ENCODE measurements at places on chromosomes 1 and 21.
A peak's percentile ranks its signal among the peaks of the same experiment; 100 is the strongest.

- no peak for DNase-seq
These were observed 481.4 kb upstream of the CAMK1G start for GRCh38 chr1:209102120-209102519.

DNA sequence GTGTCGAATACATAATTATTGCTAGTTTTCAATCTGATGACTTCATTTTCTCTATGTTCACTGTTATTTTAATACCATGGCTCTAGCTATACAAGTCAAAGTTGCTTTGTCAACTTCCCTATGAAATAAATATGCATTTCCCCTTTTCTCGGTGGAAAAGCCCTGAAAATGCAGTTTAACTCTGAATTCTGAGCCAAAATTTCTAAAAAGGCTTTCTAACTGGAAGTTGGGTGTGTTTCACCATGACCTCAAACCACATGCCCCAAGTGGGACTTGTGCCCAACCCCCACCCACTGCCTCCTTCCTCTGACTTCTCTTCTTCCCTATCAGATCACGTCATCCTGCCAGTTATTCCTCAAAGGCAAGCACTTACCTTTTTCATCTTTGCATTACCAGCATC, 8.9 kb downstream of the MKNK1 start:
- DNase-seq = no peak

DNA sequence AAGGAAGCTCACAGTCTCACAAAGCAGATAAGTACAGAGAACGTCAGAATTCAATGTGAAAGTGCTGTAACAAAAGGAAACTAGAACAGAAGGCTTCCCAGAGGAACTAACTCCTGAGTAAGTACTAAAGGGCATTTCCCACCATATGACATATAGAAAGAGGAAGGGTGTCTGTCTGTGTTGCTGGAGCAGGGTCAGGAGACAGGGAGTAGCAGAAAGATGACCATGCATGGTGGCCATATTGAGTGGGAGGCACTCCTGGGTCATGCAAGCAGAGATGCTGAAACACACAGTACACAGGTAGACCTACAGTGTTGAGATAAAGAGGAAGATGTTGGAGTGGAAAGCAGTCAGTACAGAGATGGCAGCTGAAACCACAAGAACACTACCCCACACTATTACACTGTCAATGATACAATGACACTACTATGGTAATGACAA, 47.3 kb downstream of the SLC25A24 start:
- no peak for DNase-seq

DNA sequence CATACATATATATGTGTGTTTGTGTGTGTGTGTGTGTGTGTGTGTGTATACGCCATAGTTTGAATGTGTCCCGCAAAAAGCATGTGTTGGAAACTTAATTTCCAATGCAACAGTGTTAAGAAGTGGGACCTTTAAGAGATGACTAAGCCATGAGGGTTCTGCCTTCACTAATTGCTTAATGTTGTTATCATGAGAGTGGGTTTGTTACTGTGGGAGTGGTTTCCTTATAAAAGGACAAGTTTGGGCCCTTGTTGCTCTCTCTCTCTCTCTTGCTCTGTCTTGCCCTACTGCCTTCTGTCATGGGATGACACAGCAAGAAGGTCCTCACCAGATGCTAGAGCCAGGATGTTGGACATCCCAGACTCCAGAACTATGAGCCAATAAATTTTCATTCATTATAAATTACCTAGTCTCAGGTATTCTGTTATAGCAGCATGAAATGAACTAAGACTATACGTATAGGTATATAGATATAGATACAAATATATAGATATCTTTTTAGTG, 103.8 kb upstream of the ZC3H11B start:
- DNase-seq = no peak

GRCh38 chr1:48309564-48310082, 87.1 kb downstream of the SLC5A9 start:
- DNase-seq = no peak

DNA sequence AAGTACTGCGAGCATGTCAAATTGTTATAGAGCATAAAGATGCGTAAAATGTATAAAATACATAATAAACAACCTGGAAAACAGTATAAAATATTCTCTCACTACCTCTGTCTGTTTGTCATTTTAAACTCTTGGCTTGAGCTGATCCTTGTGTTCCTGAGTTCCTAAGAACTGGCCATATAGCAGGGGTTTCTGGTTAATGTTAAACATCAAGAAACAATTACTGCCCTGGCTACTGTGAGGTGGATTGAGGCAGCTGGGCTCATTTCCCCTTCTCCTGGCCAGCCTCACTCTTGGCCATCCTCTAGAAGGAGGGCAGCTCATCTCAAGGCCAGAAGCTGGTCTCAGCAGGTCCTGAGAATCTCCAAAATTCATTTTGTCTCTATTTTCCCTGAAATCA, 297.3 kb upstream of the USP24 start:
- DNase-seq = no peak

GRCh38 chr1:48061162-48062136, 64.3 kb upstream of the TRABD2B start:
- peak; percentile 11 for DNase-seq

DNA sequence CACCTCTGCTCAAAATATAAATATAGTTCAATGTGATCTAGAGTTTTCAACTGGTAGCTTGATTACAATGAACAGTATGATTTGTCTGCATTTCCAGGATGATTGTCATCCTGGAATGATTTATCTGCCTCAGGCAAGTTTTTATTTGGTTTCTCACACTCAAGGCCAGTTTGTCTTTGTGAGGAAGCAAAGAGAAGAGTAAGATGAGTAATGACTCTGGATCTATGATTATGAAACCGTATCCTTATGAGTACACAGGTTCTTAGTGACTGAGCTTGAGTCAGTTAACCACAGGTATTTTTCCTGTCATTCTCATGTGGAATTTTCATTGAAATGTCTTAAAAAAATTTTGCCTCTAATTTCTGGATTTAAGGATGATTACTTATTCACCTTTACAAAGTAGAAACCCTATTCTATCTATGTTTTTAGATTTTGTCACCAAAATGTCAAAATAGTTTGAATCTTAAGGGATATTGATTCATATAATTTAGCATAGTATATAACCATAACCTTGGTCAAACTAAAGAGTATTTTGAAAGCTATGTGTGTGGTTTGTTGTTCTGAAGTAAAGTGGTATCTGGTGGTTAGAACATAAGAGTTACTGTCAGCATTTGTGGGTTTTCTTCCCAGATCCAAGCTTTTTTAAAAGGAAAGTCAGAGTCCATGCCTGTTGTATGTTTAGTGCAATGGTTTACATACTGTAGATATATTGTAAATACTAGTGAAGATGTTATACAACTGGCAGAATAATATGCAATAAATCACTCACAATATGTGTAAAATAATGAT, 145.0 kb downstream of the RASAL2 start:
- no peak for DNase-seq

DNA sequence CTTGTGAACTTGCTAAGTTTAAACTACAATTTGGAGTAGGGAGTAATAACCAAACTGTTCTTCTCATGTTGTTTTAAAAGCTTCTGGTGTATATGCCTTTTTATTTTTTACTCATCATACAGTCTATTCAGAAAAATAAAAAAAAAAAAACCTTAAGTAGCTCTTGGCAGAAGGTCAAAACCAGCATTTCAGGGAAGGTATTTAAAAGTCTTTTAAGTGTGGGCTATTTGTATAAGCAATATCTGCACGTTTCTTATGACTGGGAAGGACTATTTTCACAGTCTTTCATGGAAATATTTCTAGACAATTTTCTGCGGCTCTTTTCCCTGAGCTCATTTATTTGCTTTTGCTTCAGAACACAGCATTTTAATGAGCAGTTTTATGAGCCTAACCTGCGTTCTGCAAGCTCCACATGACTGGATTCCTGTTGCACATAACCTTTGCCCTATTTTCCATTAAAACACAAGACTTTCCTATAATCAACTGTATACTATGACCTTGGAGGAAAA, 60.9 kb upstream of the C1orf105 start:
- DNase-seq = no peak

DNA sequence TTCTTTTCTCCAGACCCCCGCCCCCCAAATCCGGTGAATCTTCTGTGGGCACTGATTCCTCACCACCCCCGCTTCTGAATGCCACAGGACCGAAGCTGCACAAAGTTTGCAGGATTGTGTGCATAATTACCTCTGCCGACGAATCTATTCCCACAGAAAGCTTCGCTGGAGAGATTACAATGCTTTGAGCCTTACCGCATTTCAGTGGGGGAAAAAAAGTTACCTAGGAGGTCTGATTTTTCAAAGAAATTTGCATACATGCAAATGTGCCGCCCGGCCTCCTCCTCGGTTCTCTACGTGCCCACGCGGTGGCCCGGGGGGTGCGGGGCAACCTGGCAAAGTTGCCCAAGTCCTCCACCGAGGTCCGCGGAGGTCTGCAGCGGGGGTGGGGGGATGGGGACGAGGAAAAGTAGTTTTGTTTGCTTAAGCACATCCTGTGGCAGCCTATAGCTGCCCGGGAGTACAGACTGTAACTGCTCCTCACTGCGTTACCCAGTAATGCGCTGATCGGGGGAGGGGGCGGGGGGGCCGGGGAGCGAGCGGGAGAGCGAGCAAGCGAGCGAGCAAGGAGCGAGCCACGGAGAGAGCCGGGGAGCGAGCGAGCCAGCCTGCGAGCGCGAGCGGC, 563 bp upstream of the NFIA start:
- DNase-seq = peak; percentile 48

DNA sequence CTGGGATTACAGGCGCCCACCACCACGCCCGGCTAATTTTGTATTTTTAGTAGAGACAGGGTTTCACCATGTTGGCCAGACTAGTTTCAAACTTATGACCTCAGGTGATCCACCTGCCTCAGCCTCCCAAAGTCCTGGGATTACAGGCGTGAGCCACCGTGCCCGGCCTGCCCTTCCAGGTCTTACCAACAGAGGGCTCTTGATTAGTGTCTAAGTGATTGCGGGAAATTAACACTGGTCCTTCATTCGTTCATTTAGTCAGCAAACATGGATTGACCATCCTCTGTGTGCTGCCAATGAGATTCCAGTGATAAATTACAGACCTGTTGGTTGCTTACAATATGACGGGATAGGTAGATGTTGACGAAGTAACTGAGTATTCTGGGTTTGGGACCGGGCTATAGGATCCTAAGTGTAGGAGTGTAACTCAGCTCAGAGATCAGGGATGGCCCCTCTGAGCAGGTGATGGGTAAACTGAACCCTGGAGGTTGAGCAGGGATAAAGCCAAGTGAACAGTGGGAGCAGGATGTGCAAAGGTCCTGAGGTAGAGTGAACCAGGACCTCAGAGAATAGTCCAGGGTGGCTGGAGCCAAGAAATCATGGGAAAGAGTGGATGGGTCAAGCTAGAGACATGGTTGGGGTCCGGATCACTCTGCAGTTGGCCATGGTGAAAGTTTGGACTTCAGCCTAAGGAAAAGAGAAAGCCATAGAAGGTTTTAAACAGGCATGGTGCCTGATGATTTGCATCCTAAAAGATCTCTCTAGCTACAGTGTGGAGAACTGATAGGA, 171.2 kb downstream of the KAZN start:
- DNase-seq = no peak

DNA sequence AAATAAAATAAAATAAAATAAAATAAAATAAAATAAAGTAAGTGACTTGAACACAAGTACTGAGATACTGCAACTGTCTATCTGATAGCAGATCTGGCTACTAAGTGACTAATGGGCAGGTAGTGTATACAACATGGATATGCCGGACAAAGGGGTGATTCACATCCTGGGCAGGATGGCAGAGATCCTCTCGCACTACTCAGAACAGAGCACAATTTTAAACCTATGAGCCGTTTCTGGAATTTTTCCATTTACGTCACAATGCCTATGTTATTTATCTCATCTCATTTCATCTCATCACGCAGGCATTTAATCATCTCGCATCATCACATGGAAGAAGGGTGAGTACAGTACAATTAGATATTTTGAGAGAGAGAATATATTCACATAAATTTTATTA, 233.3 kb upstream of the COA6 start:
- DNase-seq = no peak

GRCh38 chr1:241412646-241413045, 55.6 kb upstream of the RGS7 start:
- no peak for DNase-seq

GRCh38 chr1:70990469-70991253, 57.0 kb downstream of the PTGER3 start:
- DNase-seq = no peak

DNA sequence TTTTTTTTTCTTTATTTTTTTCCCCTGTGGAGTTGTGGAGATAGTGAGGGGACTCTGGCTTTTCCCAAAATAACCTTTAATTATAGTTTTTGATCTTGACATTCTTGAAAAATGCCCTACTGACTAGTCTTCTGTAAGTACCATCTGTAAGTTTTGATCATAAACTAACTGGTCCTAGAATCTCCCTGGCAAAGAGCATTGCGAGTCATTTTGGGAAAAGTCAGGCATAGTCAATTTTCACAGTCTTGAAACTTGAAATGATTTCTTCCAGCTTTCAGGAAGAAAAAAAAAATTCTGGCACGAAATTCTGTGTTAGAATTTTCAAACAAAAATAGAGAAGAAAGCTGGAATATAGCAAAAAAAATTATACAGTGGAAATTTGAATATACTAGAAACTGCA, 181.2 kb upstream of the SNX7 start:
- no peak for DNase-seq

- DNase-seq = no peak
These were observed 3.1 kb downstream of the OLIG2 start for GRCh38 chr21:33028773-33029384.

DNA sequence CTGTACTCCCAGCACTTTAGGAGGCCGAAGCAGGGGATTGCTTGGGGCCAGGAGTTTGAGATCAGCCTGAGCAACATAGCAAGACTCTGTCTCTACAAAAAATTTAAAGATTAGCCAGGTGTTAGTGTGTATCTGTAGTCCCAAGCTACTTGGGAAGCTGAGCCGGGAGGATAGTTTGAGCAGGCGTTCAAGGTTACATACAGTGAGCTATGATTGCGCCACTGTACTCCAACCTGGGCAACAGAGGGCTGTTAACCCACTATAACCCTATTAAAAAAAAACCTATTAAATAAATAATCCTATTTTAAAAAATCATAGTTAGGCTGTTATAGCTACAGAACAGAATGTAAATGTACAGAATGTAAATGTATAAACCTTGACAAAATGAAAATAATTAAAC, 2.2 kb downstream of the MIS18A start:
- DNase-seq = no peak

DNA sequence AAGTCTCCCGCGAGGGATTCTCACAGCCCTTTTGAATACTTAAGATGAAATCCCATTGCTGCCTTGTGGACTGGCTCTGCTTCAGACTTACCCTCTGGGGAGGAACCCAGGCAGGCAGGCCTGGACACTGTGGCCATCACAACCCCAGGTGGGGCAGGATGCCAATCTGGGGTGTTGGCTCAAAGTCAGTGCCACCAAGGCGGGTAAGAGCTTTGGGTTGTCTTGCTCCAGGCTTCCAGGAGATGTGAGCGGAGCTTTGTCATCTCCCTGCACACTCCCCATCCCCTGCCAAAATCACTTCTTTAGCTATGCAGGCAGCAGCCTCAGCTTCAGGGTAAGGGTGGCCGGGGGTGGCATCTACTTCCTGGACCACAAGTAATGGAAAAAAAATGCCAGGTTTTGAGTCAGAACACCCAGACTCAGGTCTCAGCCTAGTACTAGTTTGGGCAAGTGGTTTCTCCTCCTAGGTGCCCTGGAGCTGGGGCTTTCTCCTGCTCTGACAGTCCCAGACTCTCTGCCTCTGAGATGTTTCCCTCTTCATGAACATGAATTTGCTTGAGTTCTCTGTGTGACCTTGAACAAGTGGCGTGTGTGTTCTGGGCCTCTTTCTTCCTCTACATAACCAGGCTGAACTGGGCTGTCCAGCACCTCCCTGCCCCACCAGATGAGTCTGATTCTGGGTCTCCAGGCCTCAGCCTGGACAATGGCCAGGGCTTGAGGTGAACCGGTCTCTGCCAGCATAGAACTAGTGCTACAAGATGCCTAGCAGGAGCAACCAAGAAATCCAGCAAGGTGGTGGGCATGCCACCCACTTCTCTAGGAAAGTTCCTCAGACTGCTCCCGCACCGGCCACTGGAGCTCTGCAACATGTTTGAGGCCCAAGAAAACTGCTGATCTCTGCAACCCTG, 65.4 kb downstream of the VWA5B1 start:
- DNase-seq = no peak
